RKO (cell line): ENCODE measurements at places on chromosomes 12 and 14.

GRCh38 chr14:93683226-93683625, 105.1 kb downstream of the PRIMA1 start:
- DNase-seq, result no peak

DNA sequence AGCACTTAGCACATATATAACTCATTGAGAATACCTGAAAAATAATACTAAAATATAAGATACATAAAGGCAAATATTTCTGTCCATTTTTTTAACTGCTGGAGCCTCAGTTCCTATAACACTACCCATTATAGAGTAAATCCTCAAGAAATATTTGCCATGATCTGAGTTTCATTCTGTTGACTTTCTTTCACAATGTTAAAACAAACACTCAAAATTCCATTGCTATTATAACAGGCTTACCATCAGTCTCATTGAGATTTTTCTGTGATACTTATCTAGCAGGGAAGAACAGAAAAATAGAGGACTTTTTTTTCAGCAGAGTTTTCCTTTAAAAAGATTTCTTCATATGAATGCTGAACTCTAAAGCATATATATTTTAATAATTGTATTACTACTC, 24.5 kb downstream of the LMO3 start:
- DNase-seq, result no peak

GRCh38 chr12:9032202-9032964, 43.0 kb downstream of the KLRG1 start:
- peak; percentile 4 for DNase-seq

DNA sequence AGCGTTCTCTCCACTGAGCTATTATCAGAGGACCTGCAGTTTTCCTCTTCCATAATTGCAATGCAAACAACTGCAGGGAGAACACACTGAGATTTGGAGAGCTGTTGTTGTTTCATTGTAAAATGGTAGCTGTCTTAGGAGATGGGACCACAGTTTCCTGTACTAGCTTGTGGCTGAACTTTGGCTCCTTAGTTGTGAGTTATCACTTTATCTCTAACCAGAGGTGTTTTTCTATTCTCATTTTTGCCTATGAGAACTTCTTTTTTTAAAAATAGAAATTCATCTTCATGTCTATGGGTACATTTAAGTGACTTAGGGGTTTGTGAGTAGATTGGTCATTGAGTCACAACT, 216.5 kb downstream of the SLC38A4 start:
- DNase-seq, result no peak
